HT-29 (cell line): ENCODE measurements at places on chromosomes 6 and 20. TPM values are rescaled to one million over a fixed set of nuclear protein-coding genes. Genes with fewer than 3 reads are reported as not detected.

The NUP153 gene
- total RNA-seq = 29.3 and 31.3 TPM in 2 replicates

The PMEPA1 gene
- 47.7 and 66.2 TPM in 2 replicates for total RNA-seq

The PTPRK gene
- total RNA-seq = 127 and 190 TPM in 2 replicates

The GJA10 gene
- not detected in 2 replicates for total RNA-seq

DNA sequence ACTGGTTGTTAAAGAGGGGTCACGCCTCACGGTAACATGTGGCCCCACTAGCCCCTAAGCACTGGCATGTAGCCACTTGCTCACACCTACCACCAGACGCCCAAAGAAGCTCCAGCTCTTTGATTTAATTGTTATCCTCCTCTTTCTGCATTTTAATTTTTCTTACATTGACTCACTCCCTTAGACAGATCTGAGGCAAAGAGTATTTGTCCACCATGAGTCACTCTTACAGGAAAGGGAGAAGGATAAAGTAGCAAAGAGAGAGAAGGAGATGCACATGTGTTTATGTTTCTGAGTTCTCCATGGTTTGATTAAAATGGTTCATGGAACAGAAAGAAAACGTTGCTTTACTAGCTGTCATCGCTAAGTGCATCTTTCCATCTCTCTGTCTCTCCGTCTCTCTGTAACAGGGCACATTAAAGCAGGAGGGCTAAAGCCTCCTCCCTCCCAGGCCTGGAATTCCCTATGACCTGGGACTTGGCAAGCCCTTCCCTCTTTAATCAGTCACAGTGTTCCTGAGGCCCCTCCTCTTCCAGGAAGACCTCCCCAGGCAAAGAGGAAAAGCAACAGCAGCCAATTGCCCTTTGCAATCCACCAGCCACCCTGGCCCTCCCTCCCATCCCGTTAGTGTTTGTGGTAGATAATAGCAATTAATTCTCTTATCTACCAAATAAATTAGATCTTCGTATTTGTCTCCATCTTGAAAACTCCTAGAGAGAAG lies 112.8 kb upstream of the TSHZ2 start:
- no peak for DNase-seq

GRCh38 chr6:135161411-135162395 lies 19.4 kb upstream of the MYB start:
- no peak for DNase-seq

- DNase-seq = no peak
Observed at GRCh38 chr6:9710574-9710973, 704.3 kb downstream of the TFAP2A start.

- DNase-seq = no peak
Observed at GRCh38 chr6:162525181-162525580, 202.4 kb downstream of the PRKN start.

GRCh38 chr6:30681766-30682142 lies 4.7 kb downstream of the PPP1R18 start:
- no peak for DNase-seq

- no peak for DNase-seq
Observed at GRCh38 chr20:32285621-32286371, 8.3 kb downstream of the KIF3B start.

DNA sequence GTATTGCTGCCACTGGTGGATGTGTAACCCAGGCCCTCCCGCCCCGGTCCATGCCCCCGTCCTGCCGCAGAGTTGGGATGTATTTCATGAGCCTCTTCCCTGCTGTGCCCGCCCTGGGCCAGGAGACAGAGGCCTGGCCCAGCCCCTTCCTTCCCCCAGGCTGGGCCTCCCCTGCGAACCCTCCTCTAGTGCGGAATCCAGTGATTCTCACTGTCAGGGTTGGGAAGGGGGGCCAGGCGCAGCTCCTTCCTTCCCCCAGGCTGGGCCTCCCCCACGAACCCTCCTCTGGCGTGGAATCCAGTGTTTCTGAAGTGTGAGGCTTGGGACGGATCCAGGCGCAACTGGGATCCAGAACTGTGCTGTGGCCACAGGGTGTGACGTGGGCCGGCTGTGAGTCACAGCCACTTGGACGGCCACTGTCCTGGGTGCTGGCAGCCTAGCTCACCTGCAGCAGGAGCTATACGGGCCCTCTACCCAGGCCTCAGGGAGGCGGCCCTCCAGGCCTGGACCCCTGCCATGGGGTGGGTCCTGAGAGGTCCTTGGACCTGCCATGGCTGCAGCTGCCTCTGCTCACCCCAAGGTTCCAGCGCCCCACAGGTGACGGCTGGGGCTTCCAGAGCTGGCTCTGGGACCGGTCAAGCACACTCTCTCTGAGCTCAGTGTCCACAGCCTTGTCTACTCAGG lies 28.3 kb downstream of the COL20A1 start:
- DNase-seq = no peak
